GM12878 (cell line): ENCODE measurements at places on chromosomes 13 and 19.

GRCh38 chr19:53915000-53915399 lies 5.9 kb downstream of the CACNG7 start:
- DNase-seq: no peak

GRCh38 chr13:29991343-29991742 lies 140.9 kb upstream of the UBL3 start:
- DNase-seq: no peak

DNA sequence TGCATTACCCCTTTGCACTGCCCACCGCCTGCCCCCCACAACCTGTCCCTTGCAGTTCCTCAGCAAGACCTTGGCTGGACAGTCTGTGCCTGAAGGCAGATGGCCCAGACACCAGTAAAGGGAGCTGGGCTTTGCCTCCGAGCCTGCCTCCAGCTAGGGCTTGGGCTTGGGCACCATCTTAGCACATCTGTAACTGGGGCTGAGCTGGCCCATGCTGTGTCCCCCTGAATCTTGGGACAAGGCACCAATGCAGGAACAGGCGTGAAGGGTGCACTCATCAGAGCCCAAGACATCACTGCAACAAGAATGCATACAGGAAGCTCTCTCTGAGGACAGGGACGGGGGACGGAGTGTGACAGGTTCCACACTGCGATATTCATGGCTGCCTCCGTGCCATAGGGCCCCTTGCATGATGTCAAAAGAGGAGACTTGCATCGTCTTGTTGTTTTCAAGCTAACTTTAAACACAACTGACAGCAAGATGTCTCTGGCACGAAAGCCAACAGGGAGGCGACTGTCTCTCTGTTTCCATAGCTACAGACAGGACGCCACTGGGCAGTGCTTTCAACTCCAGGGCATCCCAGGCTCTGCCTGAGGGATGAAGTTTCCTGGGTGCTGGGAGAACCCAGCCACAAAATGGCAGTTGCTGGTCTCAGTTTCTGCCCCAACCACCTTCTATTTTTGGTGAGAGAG lies 8.7 kb upstream of the CHST8 start:
- no peak for DNase-seq

GRCh38 chr13:46666727-46667456 lies 113.9 kb downstream of the LRCH1 start:
- no peak for DNase-seq

DNA sequence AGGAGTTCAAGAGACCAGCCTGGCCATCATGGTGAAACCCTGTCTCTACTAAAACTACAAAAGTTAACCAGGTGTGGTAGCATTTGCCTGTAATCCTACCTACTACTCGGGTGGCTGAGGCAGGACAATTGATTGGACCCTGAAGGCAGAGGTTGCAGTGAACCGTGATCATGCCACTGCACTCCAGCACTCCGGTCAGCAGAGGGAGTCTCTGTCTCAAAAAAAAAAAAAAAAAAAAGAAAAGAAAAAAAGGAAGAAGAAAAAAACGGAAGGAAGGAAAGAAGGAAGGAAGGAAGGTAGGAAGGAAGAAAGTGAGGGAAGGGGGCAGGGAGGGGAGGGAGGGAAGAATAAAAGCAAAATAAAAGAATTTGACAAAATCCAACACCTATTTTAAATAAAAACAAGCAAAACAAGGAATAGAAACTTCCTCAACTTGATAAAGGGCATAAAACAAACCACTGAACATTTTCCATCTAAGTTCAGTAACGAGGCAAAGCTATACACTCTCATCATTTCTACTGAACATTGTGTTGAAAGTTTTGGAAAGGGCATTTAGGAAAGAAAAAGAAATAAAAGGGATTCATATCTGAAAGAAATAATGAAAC lies 411.6 kb upstream of the SLITRK5 start:
- DNase-seq: no peak

- DNase-seq: no peak
These were observed 53.6 kb downstream of the SLC10A2 start for GRCh38 chr13:103012646-103013045.

- no peak for DNase-seq
These were observed 4.2 kb upstream of the SPACA6 start for GRCh38 chr19:51688671-51689571.
